ENCODE measurements at places on chromosomes 2 and 18.

- no peak for DNase-seq
Measured at GRCh38 chr18:77206676-77207374, 42.8 kb upstream of the GALR1 start.

- DNase-seq: no peak
Measured at GRCh38 chr2:217459680-217460405, 543.0 kb downstream of the TNS1 start.

GRCh38 chr2:142694282-142694681 lies 183.2 kb upstream of the KYNU start:
- no peak for DNase-seq

DNA sequence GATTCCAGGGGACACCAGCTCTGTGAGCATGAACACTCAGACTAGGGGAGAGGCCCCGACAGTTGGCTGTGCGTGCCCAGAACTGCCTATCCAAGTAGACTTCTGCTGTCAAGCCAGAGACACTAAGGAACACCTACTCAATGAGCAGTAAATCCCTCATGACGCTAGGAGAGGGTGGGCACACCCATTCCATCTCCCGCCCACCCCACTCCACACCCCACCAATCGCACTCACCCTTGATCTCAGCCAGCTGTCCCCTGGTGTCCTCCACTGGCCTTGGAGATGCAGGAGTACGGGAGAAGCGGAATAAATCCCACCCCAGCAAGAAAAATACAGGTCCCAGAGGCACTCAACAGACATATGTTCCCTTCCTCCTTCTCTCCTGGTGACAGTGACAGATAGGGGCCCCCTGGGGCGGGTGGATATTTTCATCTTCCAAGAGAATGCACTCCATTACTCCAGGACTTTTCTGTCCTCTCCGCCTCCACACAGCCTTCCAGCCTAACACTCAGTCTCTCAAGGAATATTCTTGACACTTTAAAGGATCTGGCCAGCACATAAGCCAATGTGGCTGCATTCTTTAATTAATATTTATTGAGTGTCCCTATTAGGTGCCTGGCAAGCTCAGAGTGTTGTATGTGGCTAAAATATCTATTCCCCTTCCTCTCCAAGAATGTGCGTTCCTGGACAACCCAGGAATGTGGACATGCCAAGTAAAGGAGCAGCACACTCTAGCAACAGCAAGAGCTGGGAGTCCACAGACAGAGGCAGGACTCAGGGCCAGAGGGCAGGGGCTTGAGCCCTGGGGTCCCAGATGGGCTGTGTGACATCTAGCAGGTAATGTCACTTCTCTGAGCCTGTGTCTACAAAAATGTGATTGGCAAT lies 13.1 kb upstream of the SMAD7 start:
- no peak for DNase-seq

- peak; percentile 89 for DNase-seq
Measured at GRCh38 chr2:178193823-178194599, at the start of gene OSBPL6. OSBPL6 (plus strand) TSS chr2:178194512; CDS start chr2:178306185, 111,673 bp downstream.

DNA sequence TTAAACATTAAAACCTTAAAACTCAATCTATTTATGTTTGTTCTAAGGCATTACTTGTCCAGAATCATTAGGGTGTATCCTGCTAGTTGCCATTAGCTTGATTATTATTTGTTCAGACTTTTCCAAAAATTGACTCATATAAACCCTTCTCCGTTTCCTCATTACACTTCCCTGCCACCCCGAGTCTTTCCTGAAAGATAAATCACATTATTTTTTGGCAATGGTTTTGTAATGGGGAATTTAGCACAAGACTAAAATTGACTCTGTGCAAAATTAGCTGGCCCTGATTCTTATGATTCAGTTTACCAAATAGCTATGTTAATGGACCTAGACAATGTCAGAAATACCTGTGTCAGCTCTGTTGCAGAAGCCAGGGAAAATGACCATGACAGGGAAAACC lies 112.2 kb upstream of the NT5C1B start:
- no peak for DNase-seq

GRCh38 chr18:11885278-11885947 lies 22.7 kb downstream of the MPPE1 start:
- no peak for DNase-seq

- peak; percentile 24 for DNase-seq
Measured at GRCh38 chr18:56873441-56874140, 222.4 kb downstream of the WDR7 start.

- DNase-seq: no peak
Measured at GRCh38 chr2:146125551-146125950, 1605.6 kb upstream of the ZEB2 start.

- DNase-seq: no peak
Measured at GRCh38 chr2:223090540-223091235, 38.7 kb downstream of the KCNE4 start.

GRCh38 chr2:27320958-27321543 lies 1.8 kb downstream of the MPV17 start:
- peak; percentile 48 for DNase-seq

- DNase-seq: peak; percentile 59
Measured at GRCh38 chr2:7205151-7205830, 288.1 kb downstream of the RNF144A start.

GRCh38 chr2:175599966-175600831 lies 401.9 kb downstream of the LNPK start:
- no peak for DNase-seq

DNA sequence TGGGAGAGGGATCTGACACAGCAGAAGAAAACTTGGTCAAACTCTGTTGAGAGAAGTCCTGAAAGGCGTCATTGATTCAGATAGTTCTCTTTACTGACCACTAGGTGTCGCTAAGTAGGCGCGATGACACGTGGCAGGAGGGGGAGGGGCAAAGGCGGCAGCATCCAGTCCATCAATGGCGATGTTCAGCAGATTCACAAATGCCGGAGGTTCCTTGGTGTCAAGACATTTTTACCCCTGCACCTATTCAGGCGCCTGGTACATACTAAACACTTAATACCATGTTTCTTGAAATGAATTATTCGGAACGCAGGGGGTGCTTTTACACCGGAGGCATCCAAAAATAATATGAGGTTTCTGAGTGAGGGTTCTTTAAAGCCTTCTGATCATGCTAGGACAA lies 3.0 kb upstream of the PLEK start:
- peak; percentile 95 for DNase-seq

DNA sequence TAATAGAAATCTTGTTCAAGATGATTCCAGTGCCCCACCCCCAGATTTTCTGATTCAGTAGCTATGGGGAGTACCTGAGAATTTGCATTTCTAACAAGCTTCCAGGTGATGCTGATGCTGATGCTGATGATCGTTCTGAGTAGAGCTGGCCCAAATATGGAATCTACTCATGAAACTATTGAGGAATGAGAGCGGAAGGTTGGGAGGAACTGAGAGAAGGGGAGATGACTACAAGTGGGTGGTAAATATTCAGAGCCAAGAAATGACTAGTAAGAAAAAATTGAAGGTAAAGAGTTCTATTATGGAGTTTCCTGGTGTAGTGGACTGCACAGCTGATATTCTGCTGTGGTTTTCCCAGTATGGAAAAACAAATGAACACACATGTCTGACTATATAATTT lies 235.4 kb upstream of the FN1 start:
- no peak for DNase-seq

DNA sequence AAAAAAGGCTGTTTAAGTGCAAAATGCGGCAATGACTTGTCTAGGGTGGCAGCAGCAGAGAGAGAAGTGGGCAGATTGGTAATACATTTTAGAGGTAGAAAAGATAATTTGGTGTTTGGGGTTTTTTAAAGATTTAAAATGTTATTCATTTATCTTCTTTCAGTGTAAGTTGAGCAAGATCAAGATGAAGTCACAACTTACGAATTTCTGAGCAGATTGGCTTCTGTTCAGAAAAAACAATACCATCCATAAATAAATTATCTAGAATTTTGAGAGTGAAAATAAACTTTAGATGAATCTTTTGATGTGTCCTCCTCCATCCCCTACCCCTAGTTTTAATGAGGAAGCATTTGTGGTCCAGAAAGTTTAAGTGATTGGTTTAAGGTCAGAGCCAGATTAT lies 47.9 kb upstream of the FAM171B start:
- no peak for DNase-seq

DNA sequence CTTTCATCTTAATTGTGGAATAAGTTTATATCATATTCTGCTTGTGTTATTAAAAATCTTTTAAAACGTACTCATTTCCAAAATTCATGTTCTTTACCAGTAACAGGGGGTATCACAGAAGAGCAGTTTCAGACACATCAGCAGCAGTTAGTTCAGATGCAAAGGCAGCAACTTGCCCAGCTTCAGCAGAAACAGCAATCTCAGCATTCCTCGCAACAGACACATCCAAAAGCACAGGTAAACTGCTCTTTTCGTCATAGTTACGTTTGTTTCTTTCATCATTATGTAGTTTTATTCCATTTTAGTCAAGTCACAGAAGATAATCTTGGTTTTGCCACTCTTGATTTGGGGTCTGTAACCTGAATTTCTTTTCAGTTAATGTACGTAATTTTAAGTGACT lies 93.5 kb upstream of the KIF5C start:
- DNase-seq: no peak

- DNase-seq: no peak
Measured at GRCh38 chr2:229454934-229455631, 184.0 kb upstream of the PID1 start.

GRCh38 chr18:29034113-29034856 lies 857.4 kb upstream of the CDH2 start:
- DNase-seq: no peak

- DNase-seq: peak; percentile 48
Measured at GRCh38 chr18:46601141-46601805, 55.7 kb downstream of the LOXHD1 start.

DNA sequence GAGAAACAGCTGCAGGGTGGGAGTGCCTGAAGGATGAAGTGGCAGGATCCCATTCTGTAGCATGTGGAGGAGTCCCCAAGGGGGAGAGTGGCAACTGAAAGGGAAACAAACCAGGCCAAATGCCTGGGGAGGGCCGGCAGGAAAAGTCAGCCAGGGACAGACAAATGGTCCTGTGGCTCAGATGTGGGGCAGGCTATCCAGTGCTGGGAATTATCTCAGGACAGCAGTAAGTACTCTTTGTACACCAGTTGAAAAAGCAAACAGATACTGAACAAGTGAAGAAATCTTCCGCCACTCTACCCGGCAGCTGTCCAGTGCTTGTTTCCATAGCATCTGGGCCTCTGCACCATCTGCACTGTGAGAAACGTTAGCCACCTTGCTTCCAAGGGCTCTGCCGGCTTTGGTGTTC lies 408.9 kb downstream of the LRATD1 start:
- no peak for DNase-seq

- no peak for DNase-seq
Measured at GRCh38 chr2:189192766-189193165, 13.2 kb upstream of the COL5A2 start.

- no peak for DNase-seq
Measured at GRCh38 chr2:71385012-71385411, 53.4 kb downstream of the ZNF638 start.

GRCh38 chr2:121804997-121805765 lies 49.7 kb downstream of the TSN start:
- no peak for DNase-seq

DNA sequence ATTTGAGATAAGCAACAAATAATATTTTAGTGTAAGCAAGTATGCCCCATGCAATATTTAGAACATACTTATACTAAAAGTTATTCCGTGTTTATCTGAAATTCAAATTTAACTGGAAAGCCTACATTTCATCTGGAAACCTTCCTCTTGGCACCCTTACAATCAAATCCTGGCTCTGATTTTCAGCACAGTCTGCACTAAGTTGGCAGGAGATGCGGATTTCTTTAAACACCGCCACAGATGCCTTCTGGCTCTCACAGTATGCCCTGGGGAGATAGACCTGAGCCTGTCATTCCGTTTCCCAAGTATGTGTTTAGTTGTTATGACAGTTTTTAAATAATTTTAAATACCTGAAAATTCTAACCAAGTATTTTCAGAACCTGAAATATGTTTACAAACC lies 7.3 kb upstream of the MLPH start:
- no peak for DNase-seq

- DNase-seq: no peak
Measured at GRCh38 chr2:75580156-75580555, 19.4 kb upstream of the EVA1A start.

- DNase-seq: no peak
Measured at GRCh38 chr18:50751490-50751889, 68.3 kb downstream of the MRO start.

- DNase-seq: no peak
Measured at GRCh38 chr2:136208682-136209420, 90.9 kb upstream of the CXCR4 start.

DNA sequence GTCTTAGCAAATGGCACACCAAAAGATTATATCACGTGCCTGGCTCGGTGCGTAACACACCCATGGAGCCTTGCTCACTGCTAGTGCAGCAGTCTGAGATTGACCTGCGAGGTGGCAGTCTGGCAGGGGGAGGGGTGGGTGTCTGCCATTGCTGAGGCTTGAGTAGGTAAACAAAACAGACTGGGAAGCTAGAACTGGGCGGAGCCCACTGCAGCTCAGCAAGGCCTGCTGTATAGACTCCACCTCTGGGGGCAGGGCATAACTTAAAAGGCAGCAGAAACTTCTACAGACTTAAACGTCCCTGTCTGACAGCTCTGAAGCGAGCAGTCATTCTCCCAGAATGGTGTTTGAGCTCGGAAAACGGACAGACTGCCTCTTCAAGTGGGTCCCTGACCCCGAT lies 55.9 kb upstream of the FSHR start:
- DNase-seq: no peak

DNA sequence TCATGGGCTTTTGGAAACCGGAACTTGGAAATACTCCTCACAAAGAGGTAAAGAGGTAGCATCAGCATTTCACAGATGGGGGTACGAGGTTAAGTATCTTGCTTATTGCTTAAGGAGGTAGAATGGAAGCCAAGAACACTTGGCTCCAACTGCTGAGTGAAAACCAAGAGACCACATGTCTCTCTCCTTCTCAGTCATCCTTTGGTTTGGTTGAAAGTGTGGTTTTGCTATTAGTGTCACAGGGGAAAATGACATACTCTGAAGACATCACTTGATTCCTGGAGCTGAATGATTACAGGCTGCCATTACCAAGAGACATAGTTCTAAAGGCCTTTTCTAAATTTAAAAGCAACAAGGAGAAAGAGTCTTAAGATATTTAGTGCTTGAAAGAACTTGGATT lies 41.5 kb downstream of the ANTXR1 start:
- DNase-seq: no peak

GRCh38 chr18:58041633-58042032 lies 2.4 kb upstream of the NEDD4L start:
- DNase-seq: peak; percentile 91

DNA sequence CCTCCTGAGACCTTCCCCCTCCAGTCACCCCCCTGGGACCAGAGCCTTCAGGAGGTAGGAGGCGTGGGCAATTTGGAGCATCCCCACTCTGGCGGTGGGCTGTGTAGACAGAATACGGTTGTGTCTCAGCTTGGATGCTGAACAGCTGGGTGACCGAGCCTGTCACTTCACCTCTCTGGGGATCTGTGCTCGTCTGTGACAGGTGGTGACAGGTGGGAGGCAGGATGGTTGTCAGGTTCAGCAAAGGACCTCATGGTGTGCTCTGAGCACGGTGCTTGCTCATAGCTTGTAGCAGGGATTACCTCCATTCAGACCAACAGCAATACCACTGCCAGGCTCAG lies 186.5 kb upstream of the HS6ST1 start:
- no peak for DNase-seq

- peak; percentile 24 for DNase-seq
Measured at GRCh38 chr2:174342686-174343342, 8.1 kb downstream of the SP9 start.

GRCh38 chr2:86623043-86623493 lies 597 bp downstream of the RNF103 start:
- DNase-seq: peak; percentile 79

Data from hematopoietic multipotent progenitor cell treated with erythropoietin and hydrocortisone succinate and interleukin-3 and kit ligand, for 4 days (in vitro differentiated cells).